ENCODE measurements at places on chromosomes 2 and 18.

DNA sequence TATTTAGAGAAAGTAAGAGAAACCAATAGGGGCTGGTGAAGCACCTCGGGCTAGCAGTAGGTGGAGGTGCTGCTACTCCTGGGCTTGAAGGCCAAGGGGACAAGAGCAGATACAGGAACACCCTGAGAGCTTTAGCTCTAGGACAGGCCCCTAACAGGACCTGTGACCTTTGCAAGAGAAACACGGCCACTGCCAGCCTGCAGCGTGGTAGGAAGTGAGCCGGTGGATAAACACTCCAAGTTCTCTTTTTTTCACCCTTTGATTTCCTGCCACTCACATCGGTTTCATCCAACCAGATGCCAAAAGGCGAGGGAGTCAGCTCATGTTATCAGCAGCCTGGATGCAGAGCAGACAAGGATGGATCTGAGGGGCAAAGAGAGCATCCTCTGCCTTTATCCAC is 66.8 kb upstream of the SPRED2 start:
- DNase-seq: no peak

GRCh38 chr2:234492717-234493485 is 4.0 kb downstream of the ARL4C start:
- DNase-seq: no peak

DNA sequence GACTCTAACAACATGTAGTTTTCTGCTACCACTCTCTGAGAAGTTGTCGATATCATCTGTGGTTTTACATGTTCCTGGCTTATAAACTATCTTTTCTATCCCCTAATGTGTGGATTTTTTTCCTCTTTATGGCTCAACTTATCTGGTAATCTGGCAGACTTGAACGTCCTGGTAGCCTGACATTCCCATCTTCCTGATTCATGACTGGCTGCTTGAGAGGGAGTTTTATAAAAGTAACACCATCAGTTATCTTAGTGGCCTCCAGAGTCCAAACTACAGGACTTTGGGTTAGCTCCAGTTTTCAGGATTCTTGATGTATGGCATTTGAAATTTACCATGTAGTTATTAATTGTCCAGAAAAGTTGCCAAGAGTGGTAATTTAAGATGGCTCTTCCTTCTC is 174.0 kb upstream of the GULP1 start:
- DNase-seq: no peak

DNA sequence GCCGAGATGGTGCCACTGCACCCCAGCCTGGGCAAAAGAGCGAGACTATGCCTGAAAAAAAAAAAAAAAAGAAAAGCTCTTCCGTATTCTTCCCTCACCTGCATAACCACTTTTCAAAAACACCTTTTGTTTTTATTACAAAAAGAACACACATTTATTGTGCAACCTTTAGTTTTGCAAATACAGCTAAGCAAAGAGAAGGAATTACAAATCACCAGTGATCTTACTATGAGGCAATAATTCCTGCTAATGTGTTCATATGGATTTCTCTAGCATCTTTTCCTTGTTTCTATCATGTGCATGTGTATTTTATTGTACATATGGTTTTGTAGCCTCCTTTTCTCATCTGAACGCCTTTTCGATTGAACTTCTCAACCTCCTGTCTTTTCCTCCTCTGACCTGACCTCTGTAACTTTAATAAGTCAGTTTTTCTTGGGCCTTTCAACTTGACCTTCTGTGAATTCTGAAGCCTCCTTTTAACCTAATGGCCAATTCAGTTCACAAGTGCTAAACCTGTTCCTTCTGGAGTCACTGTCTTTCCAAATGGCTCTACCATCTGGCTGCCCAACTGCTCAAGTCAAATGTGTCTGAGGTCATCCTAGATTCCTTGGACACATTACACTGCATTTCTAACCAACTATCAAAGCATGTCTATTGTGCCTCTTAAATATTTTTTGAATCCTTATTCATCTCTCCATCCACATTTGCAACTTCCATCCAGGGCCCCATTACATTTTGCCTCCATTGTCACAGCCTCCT is 59.1 kb upstream of the DAPL1 start:
- DNase-seq: no peak

GRCh38 chr18:46485675-46486194 is 171.3 kb downstream of the LOXHD1 start:
- no peak for DNase-seq

Data from ACHN (cell line).